T47D (cell line): ENCODE measurements at places on chromosomes 2 and 18.

- DNase-seq: no peak
Observed at GRCh38 chr2:151040039-151040438, 221.6 kb downstream of the RBM43 start.

DNA sequence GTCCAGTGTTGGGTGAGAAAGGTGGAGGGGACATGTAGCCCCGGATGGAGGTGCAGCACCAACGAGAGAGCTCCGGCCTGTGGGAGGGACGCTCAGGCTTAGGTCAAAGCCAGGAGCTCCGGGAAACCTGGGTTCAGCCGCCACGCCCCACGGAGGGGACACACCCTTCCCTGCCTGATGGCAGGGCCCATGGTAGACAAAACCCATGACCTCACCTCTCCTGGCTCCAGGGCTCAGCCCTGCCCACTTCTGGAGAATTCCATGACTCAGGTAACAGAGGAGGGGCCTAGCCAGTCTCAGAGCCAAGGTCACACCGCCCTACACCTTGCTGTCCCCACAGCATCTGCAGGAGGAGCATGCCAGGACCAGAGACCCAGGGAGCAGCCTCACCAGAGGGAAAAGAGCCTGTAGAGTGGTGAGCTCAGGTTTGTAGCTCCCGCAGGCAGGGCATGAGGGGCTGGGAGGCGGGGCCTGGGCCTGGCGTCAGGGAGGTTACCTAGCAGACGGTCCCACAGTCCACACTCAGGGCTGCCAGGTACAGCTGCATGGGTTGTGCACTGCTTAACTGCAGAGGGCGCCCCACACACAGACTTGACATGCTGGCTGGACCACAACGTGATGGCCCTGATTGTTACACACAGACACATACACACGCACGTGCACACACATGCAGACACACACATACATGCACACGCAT, 70.8 kb upstream of the SMAD7 start:
- peak; percentile 56 for DNase-seq

- DNase-seq: no peak
Observed at GRCh38 chr2:7356909-7357584, 439.8 kb downstream of the RNF144A start.

DNA sequence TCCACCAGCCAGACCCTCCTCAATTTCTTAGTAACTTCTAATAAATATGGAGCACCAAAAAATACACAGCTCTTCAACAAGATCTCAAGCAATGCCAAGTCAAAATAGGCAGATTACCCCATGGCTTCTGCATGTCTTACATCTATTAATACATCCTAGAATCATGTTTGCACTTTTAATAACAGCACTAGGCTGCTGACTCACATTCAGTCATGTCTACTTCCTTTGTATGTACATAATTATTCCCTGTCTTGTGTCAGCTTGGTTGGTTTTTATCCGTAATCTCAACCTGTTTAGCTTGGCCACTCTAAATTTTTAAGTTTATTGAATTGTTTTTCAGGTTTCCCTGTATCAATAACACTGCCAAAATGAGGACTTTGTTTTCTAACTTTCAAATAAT, 420.1 kb upstream of the ACVR2A start:
- no peak for DNase-seq

DNA sequence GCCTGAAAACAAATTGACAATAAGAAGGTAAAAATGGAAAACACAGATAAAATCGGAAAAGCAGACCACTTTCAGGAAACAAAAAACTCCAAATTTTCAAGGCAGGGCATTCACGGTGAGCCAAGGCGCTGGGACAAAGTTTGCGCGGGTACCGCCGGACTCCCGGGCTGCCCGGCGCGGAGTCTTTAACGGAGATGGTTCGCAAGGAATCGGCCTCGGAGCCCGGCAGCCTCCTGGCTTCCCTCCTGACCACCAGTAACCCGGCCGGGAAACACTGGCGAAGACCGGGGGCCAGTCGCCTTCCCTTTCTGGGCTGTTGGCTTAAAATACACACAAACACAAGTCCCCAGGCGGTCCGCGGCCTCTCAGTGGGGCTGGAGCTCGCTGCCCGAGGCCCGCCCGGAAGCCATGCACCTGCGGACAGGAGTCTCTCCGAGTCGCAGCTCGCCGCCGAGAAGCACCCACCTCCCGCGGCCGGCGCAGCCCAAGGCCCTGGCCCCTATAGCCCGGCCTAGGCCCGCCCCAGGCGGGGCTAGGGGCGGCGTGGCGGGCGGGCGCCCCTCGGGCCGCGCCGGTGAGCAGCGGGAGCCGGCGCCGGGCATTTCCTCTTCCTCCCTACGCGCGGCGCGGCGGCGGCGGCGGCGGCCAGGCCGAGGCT, 622 bp upstream of the KCMF1 start:
- peak; percentile 45 for DNase-seq

GRCh38 chr2:101435001-101435862, 39.7 kb downstream of the RFX8 start:
- DNase-seq: no peak

DNA sequence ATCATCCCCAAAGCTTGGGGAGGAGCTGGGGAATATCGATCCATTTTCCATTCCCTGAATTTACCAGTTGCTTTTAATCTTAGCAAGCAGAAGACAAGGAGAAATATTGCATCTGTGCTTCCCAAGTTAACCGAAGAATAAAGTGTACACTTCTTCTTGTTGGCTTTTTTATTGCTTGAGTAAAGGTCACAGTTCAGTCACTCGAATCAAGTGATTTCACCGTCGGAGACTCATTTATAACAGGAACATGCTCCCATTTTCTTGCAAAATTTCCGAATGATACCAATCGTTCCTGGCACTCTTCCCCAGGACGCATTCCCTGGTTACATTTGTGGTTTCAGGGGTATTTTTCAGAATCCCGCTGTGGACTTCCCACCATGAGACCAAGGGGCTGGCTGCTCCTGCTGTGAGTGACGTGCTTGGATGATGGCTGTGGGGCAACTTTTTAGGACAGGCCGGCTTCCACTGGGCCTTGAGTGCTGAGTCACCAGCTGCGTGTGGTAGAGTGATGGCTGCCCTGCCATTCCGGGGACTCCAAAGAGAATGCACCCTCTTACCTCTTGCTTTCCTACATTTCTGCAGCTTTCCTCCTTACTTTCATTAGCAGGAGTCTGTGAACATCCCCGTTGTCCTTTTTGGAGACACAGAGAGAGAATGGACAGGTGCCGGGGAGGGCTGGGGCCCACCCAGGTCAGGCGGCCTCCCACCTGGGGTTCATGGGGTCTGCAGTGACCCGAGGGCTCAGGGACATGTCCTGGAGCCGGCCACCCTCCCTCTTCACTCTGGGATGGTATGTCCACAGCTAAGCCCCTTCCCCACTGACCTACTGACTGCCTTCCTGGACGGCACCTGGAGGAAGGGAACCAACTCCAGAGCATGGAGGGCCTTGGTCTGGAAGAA, 60.7 kb upstream of the HDAC4 start:
- DNase-seq: no peak

DNA sequence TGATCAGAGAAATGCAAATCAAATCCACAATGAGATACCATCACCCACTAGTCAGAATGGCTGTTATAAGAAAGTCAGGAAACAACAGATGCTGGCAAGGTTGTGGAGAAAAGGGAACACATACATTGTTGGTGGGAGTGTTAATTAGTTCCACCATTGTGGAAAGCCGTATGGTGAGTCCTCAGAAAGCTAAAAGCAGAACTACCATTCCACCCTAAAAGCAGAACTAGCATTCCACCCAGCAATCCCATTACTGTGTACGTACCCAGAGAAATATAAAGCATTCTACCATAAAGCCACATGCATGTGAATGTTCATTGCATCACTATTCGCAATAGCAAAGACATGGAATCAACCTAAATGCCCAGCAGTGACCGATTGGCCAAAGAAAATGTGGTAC, 60.7 kb downstream of the ANKRD62 start:
- DNase-seq: no peak

DNA sequence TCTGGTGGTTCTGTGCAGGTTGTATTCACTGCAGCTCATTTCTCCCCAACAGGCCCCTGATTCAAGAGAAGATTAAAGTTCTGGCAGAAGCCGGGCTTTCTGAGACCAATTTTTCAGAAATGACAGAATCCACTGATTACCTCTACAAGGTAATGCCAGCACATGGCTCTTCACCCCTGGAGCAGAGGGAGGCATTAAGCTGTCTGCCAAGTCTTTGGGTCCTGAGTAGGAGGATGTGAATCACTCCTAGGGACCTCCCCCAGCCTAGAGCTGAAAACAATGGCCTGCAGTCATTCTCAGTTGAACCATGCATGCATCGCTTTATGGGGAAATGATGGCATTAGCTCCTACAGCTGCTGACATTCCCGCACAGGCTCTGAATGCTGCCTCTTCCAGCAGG, 20.5 kb upstream of the RPL37A start:
- no peak for DNase-seq

DNA sequence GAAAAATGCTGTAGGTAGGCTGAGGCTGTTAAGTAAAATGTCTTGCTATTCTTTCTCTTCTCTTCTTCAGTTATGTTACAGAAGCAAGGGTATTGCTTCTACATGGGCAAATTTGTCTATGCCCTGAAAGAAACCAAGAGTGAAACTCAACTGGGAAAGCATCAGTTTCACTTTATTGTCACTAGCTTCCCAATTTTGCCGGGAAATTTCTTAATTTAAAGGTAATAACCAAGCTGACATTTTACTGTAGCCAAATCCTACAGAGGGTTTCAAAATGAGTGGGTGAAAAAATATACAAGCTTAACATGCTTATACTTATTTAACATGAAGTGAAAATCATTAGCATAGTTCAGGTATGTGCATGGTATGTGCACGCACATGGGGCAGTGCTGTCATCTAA, 3.2 kb downstream of the TANK start:
- no peak for DNase-seq

DNA sequence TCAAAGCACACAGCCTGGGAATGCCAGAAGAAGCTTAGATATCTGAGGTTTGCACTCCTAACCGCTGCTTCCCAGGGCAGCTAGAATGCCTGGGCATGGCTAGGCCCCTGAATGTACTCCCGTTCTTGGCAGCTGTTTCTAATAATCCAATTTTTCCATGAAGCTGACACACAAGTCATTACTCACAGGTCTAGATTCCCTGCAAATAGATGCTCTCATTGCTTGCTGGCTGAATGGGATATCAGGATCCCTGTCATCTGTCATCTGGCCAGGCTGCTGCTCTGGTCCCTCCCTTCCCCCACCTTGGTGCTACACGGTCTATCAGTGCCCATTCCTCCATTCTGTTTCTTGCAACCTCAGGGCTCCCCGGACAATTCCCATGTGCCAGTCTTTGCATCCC, 40.7 kb upstream of the TEX51 start:
- DNase-seq: no peak
